ENCODE measurements at places on chromosomes 1 and 21.
A peak's percentile ranks its signal among the peaks of the same experiment; 100 is the strongest.

DNA sequence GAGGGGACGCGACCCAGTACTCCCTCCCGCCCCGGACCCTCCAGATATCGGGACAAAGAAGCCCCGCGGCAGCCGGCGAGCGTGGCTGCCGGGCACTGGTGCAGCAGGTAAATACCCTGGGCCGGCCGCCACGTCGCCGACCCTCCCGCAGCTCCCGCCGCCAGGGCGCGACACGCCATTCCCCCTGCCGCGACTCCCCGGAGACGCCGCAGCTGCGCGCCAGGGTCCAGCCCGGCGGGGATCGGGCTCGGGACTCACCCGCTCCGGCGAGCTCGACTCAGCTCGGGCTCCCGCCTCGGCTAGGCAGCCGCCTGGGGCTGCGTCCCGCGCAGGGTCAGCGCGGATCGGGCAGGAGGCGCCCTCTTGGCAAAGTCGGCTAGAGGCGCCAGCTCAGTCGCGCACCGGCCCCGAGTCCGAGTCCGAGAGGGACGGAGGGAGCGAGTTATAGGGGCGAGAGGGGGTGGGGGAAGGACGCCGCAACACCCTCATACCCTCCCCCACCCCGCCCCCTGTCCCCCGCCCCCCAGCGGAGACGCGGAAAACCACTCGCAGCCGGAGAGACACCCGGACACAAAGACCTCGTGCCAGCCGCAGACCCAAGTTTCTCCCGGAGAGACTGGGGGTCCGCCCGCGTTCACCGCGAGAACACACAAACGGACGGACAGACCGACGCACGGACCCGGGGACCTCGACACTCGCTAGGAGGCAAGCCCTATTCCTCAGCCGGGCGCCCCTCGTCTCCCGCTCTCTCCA, 985 bp downstream of the SYT6 start:
- peak; percentile 61 for DNase-seq

DNA sequence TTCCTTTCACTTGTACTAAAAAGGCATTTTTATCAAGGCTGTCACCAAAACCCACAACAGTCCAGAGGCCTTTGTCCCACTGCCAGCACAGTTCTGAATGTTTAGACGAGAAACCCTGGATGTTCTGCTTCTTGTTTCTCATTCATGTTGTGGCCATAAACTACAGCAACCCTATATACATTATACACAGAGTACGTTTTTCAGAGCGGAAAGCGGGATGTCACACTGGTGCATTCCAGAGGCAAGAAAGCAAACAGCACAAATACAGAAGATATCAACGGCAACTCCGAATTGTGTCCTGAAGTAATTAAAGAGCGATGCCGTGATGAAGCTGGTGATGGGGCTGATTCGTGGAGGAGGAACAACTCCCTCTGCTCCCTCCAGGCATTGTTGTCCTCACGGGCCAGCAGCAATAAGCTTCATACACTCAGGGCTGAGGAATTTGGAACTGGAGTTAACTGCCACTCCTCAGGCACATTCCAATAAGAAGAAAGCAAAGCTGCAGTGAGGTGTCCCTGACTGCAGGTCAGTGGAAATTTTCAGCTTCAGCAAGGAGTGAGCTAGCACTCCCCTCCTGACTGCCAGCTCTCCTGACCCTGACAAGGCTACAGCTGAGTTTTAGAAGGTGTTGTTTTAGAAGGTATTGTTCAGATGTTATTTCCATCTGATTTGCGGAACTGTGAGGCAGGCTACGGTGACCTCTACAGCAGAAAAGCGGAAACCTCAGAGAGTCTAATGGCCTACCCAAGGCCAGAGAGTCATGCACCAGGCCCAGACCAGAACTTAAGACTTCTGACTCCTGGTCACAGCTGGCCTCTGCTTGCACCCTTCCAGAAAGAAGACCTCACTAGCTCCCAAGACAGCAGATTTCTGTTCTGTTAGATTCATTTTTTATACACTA, 149.0 kb downstream of the TGFBR3 start:
- DNase-seq, result no peak

GRCh38 chr1:99232172-99232571, 32.1 kb upstream of the PLPPR4 start:
- no peak for DNase-seq

- no peak for DNase-seq
These were observed 51.0 kb upstream of the ERRFI1 start for GRCh38 chr1:8077120-8077573.

- peak; percentile 14 for DNase-seq
These were observed 1.5 kb upstream of the PROX1 start for GRCh38 chr1:213986020-213986924.

DNA sequence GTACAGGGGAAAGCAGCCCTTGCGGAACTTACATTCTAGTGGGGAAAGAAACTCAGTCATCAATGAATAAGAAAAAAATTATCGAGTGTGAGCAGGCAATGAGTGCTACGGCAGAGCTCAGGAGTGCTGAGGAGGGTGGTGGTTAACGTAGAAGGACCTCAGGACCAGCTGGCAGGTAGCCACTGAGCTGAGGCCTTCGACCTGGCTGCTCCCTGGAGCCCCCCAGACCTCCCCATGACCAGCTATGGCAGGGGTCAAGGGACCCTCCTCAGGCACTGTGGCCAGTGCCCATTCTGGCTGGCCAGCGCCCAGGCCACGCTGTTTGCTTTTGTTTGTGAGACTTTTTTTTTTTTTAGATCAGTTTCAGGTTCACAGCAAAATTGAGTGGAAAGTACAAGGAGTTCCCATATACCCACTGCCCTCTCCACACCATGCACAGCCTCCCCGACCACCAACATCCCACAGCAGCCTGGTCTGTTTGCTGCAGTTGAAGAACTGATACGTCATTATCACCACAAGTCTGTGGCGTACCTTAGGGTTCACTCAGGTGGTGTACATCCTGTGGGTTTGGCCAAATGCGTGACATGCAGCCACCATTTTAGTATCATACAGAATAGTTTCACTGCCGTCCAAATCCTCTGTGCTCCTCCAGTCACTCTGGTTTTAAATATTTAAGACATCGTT, 11.8 kb upstream of the TTC22 start:
- DNase-seq, result no peak

GRCh38 chr1:179251675-179252074, 22.2 kb upstream of the ABL2 start:
- peak; percentile 62 for DNase-seq

DNA sequence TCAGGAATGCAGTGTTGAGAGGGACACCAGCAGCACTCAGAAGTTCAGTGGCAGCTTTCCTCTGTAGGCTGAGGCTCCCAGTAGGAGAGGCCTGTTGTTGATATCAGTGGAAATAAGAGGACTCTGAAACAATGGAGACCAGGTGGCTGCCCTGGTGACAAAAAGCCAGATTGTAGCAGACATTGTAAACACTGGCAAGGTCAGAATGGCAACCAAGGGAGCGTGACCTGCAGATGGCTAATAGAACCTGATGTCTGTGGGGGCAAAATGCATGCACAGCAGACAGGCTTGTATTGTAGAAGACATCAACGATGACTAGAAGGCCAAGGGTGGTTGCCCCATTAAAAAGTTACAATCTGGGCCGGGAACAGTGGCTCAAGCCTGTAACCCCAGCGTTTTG, 53.1 kb upstream of the GPR37L1 start:
- DNase-seq, result no peak

DNA sequence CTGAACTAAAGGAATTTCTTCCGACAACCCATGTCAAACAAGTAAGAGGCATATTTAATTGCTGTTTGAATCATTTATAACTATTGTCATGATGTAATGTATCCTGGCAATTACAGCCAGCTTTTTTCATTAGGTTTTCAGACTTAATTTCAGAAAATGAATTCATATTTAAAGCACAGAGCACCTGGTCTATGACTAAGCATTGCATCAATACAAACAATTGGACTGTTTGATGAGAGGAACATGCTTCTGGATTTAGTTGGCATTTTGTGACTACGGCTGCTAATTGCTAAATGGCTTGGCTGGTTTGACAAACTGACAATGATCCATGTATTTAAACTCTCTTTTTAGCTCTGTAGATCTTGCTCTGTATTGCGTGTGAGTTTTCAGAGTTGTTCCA, 853.4 kb downstream of the NCAM2 start:
- DNase-seq, result no peak

DNA sequence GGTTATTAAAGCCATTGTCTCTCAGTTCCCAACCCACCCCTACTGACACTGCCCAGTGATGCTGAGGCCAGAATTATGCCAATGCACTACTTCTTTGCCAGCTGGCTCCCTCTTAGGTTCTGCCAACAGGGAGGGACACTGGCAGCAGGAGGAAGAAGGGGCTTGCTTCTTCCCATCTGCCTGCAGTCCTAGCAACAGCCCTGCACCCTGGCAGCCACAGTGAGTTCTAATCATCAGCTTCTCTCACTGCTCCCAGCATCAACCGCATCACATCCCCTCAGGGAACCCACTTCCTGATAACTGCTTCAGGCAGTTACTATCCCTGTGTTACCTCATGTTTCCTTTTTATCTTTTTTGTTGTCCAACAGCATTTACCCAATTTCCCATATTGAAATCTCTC, 86.2 kb downstream of the UBR4 start:
- no peak for DNase-seq

DNA sequence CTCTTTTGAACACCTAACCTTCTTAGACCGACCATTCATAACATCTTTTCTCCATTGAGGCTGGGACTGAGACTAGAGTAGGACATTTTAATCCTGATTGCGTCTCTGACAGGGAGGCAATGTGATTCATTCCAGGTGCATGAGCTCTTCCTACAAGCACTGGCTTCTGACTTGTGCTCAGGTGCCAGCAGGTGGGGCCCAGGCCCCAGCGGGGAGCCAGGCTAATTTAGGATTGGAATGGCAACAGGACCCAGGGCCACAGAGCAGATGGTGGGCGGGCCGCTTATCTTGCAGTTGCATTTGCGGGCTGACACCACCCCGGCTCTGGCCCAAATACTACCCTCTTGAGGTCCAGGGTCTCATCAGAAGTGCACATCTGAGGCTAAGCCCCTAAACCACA, 4.1 kb downstream of the GPA33 start:
- no peak for DNase-seq

DNA sequence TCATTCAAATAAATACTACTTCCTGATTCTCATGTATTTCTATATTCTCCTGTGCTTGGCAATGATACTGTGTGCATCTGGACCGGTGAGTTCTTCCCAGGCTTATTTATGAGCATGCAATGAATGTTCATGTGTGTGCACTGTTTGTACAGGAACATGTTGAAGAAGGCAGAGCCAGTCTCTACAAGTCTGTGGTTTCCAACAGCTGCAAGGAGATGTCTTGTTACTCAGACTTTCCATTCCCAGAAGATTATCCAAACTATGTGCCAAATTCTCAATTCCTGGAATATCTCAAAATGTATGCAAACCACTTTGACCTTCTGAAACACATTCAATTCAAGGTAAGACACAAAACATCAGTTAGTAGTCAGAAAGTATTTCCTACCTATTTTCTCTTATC, 19.1 kb downstream of the FMO1 start:
- DNase-seq, result no peak

DNA sequence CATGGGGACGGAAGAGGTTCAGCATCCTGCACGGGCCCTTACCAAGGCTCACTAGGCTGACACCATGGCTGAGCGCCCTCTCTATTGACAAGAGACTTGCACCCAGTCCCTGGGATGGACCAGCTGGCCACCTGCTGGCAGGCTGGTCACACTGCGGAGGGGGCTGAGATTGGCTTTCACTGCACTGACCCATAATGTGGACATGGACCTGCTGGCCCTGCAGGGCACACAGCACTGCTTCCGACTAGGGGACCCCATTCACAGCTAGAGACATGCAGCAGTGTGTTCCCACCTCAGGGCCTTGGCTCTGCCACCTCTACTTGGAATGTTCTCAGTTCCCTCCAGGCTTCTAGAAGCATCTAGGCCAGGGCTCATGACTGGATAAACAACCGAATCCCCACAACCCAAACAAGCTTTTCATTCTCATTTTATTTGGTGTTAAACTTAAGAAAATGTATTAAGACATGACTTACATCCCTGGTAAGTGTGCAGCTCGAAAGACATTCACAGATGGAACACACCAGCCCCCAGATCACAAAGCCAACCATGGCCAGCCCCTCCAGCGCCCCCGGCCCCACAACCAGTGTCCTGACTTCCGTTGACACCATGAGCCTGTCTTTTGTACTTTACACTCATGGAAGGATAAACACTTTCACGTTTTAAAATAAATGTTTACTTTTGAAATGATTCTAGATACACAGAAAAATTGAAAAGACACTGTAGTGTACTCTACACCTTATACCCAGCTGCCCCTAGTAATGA, 9.3 kb upstream of the SRARP start:
- DNase-seq, result no peak

DNA sequence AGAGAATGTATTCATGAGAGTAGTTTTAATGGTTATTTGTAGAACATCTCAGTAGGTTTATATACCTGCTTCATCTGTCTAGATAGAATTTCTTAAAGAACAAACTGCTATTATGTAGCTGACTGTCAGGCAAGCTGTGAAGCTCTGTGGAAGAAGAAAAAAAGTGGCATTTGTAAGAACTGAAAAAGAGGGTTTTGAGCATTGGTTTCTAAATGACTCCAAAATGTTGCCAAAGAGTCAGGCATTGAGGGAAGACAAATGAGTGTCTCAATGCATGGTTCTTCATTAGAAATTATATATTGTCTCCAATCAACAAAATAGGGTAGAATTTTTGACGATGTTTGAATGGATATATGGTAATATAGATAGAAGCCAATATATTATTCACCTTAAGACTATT, 1276.1 kb downstream of the KCNT2 start:
- no peak for DNase-seq

GRCh38 chr1:115160728-115161127, 71.4 kb upstream of the TSPAN2 start:
- no peak for DNase-seq

- DNase-seq, result no peak
These were observed 188.0 kb downstream of the RERE start for GRCh38 chr1:8629241-8630091.

- DNase-seq, result no peak
These were observed 1155.1 kb upstream of the ADGRL2 start for GRCh38 chr1:80645621-80646020.

DNA sequence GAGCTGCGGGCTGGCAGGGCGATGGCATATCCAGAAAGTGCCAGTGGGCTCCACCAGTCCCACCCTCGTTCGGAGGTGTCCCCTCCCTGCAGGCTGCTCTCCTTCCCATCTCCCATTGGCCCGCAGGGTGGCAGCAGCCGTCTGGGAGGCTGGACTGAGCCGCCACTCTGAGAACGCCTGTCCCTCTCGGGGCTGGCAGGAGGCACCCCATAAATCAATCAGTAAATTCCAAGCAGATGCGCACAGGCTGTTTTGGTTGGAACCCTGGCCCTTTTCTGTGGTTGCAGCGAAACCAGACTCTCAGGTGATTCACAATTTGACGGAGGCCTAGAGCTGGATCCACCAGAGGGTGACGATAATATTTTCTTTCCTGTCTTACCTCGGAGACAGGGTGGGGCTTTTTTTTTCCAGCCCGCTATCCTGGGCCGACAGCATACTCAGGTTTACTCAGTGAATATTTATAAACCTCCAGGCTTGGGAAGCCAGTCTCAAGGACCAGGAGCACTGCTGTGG, 99.7 kb downstream of the GLIS1 start:
- DNase-seq, result no peak

DNA sequence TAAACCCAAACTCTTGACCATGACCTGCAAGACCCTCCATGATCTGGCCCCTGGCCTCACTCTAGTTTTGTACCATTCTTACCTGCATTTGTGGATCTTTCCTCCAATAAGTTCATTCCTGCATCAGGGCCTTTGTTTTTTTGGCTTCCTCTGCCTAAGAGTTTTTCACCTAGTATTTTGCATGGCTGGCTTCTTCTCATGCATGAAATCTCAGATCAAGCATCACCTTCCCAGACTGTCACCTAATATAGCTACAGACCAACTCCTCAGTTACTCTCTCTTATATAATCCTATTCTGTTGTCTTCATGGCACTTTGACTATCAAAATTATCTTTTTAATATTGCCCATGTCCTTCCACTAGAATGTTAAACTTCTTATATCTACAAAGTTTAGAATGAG, 54.2 kb downstream of the BTBD8 start:
- no peak for DNase-seq
